HCT116 (cell line): ENCODE measurements at places on chromosomes 11 and 22.
A peak's percentile ranks its signal among the peaks of the same experiment; 100 is the strongest.

DNA sequence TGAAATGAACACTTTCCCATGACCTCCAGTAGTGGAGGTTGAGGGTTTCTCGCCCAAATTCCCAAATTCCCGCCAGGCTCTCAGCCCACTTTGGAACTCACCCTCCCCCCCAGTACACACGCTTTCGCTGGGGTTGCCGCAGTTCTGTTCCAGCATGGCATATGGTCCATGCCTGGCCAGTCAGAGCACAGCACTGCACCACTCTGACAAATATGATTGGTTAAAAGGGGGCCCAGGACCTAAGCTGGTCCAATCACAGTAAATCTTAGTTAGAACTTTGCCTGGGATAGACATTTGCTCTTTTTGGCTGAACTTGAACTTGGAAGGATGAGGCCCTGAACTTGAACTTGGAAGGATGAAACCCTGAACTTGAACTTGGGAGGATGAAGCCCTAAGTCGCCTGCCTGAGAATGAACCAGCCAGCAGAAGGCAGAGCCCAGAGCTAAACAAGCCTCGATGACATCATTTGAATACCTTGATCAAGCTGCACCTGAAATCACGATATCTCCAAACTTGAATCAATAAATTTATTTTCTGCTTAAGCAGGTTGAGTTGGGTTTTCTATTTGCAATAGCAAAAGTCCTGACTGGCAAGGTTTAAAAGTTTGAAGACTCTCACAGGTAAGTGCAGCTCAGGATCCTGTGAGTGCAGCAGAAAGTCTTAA is 12.6 kb upstream of the SSTR3 start:
- no peak for DNase-seq

DNA sequence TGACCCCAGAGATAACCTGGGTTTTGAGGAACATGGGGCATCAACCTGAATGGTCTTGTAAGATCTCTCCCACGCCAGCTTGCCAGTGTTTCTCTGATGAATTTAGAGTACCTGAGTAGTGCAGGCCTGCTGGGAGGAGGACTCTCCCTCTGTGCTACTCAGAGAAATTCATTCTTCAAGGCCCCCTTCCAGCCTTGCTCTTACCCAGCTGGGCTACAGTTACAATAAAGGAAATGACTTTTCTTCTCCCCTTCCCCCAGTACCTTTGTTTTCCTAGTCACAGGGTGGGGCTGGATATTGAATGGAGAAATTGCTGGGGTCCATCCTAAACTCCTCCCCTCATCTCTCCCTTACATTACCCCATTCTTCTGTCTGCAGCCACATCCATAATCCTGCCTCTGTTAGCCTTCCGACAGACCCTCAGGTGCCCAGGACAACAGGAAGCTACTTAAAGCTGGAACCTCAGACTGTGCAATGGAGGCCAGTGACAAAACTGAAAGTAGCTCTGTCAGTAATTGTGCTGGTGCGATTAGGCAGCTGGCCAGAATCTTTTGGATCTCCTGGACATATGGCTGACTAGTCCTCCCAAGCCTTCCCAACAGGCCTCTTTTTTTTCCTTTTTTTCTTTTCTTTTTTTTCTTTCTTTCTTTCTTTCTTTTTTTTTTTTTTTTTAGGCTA is 17.4 kb downstream of the LIMK2 start:
- no peak for DNase-seq

DNA sequence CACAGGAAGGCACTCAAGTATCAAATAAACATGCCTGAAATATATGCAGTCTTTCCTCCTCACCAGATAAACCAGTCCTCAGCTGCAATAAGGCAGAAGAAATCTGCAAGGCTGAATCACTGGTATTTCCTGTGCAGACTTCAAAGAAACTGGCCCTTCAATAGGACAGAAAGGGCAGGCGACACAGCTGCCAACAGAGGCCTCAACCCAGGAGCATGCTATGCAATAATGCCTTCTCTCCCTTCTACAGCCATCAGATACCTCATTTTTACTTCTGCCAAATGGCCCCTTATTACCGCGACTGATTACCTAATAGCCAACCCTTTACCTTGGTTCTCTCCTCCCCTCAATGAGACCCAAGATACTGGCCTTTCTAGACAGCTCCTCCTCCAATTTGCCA is 8.0 kb downstream of the NUMA1 start:
- DNase-seq = peak; percentile 59

DNA sequence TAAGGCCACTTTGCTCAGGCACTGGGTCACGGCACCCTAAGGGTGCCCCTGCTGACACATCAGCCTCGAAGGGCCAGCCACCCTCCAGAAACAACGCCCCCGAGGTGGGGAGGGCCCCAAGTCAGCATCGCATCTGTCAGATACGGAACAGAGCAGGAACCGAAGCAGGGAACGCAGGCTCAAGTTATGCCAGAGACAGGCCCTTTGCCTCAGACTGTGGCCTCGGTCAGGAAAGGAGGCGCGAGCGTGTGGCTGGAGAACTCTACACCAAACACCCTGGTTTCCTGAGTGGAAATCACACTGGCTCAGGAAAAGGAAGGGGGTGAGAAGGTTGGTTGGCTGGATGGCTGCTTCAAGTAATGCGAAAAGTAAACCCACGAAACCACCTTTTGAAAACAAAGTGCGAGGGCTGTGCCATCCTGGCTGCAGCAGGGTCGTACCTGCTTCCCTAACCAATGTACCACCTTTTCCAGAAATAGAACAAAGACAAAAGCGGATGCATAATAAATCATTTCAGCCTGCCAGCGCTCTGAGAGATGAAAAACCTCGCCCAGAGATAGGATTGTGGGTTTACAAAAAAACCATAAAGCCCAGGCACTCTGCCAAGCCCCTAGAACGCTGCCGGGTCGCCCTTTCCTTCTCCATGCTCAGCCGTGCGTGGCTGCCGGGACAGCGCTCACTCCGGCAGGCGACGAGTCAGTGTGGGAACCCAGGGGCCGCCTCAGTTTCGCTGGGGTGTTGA is 38.6 kb downstream of the TRMU start:
- no peak for DNase-seq

DNA sequence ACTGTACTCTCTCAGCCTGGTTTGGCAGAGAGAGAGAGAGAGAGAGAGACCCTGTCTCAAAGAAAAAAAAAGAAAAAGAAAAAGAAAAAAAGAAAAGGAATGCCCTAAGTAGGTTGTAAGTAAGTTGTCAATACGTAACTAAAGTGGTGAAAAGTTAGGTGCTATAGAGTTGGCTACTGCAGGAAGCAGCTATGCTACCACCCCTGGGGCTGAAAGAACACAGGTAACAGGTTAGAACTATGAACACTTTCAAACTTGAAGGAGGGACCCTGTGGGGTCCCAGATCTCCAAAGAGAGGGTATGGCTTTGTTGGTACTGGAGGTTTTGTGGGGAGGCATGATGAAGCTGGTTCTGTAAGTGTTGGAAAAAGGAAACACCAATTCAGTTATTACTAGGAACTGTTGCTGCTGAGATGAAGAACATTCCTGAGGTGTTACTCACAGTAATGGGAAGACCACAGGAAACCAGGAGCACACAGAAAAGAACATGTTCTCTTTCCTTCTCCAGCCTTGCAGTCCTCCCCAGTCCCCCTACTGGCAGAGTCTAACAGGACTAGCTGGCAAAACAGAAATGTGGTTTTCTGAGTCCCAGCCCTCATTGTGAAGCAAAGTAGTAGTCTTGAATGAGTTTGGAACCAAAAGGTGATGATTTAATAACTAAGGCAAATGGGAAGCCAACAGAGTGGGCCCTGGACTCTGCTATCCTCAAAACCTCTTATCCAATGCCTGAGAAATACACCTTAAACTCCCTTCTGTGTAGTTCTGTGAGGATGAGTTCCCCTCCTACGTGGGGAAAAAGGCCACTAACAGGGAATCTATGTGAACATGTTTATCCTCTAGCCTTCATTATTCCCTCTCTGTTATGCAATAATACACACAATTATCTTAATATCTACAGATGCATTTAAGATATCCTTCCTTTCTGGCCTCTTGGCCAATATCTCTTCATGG is 427.0 kb upstream of the DDI1 start:
- DNase-seq = peak; percentile 78

DNA sequence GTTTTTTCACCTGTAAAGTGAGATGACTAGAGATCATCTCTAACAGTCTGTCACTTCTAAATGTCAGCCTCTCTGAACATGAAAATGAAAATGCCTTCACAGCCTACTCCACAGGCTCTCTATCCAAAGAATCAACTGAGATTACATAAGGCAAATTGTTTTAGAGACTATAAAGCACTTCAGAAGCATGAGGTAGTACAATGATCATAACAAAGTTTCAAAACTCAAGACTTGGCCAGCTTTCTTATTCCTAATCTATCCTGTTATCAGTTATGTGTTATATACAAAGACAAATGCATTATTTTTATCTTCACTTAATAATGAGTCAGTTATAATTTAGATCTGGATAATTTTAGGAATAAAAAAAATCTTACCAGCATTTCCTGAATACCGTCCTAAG is 20.3 kb upstream of the CEP126 start:
- DNase-seq = no peak

DNA sequence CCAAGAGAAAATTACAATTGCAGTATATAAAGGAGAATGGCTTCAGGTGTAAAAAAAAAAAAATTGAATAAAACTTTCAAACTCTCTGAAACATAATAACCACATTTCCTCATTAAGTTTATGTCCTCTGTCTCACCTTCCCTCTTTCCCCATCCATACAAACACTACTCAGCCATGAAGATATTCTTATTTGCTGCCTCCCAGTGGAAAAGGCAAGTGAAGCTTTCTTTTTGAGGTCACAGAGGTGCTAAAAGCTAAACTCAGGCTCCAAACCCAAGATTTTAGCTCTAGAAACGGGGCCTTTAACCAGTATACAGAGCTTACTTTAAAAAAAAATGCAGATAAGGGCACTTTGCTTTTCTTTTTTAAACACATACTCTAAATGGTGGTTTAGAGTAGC is 1568.5 kb downstream of the FAM181B start:
- no peak for DNase-seq

- no peak for DNase-seq
Measured at GRCh38 chr11:70423523-70424505, 25.5 kb downstream of the CTTN start.

DNA sequence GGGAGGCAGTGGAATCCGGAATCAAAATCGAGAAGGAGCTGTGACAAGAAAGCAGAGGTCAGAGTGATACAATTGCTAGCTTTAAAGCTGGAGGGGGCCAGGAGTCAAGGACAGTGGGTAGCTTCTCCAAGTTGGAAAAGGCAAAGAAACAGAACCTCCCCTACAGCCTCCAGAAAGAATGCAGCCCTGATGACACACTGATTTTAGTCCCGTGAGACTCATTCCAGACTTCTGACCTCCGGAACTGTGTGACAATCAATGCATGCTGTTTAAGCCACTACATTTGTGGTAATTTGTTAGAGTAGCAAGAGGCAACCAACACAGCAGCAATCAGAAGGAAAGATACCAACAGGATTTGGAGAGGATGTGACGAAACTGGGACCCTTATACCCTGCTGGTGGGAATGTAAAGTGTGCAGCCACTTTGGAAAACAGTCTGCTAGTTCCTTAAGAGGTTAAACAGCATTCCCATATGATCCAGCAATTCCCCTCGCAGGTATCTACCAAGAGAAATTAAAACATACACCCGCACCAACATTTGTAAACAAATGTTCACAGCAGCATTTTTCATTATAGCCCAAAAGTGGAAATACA is 66.7 kb downstream of the DSCAML1 start:
- no peak for DNase-seq

DNA sequence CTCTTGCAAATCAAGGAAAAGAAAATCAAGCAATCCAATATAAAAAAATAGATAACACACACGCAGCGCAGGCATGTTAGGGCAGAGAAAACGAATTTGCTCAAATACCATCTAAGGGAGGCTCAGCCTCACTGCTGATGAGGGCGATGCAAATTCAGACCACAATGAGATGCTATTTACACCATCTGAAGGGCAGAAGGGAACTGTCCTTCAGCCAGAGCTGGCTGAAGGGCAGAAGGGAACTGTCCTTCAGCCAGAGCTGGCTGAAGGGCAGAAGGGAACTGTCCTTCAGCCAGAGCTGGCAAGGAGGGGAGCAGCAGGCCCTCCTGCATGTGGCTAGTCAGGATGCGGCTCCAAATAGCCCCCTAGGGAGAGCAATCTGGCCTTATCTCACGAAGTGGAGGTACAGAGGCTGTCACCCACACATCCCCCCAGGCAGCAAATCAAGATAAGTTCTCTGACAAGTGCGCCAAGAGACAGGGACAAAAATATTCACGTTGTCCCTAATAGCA is 7.6 kb upstream of the SLC39A13 start:
- no peak for DNase-seq

DNA sequence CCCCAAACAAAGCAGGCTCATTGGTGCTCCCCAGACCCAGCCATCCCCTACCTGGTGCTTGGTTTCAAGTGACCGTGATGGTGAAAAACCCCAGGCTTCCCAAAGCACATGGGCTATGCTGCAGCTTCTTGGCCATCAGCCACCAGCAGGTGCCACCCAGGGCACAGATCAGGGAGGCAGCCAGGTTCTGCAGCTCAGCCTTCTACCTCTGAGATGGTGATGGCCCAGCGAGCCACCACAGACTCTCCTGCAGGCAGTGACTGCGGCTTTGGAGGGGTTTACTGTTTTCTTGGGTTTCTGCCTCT is 70.0 kb upstream of the ALX4 start:
- DNase-seq = no peak

GRCh38 chr22:28462041-28462440 is 217.6 kb downstream of the TTC28 start:
- no peak for DNase-seq

GRCh38 chr11:118621071-118621783 is 13.8 kb downstream of the PHLDB1 start:
- DNase-seq = peak; percentile 51

- no peak for DNase-seq
Measured at GRCh38 chr22:22229683-22230420, 14.7 kb upstream of the VPREB1 start.

- no peak for DNase-seq
Measured at GRCh38 chr11:47896199-47896598, 48.0 kb upstream of the NUP160 start.

DNA sequence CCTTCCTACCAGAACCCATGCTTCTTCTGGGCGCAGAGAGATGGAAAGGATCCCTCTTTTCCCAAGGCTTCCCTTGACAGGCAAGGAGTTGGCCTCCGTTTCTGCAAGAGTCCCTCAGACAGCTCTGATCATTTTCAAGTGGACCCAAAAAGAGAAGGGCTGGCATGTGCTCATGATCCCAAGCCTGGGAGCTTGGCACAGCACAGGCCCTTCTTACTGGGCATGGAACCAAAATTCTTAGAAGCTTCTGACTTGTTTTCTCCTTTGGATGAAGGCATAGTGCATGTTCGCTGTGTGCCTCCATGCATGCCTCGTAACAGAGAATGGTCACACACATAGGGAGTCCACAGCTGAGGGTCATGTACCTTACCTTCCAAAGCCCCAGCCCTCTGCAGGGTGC is 449.6 kb downstream of the MIAT start:
- no peak for DNase-seq

DNA sequence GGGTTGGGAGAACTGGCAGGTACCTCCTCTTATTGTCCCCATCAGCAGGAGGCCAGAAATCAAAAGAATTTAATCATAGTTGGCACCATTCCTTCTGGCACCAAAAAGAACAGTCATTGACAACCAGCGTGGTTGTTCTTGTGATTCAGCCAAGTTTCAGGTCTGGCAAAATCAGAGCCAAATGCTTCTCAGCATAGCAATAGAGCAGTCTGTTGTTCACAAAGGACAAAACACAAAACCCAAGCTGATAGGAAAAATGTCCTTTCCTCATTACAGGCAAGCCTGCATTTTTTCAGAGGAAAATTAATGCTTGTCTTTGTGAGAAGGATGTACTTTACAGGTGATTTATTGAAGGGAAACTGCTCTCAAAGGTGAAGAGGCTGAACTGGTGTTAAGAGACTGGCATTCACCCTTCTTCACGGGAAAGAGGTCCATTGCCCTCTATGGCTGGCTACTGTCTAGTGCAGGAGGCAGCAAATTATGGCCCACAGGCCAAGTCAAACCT is 241.8 kb upstream of the ARHGAP42 start:
- no peak for DNase-seq

GRCh38 chr11:35237860-35238715 is 99.1 kb downstream of the CD44 start:
- peak; percentile 80 for DNase-seq
